MCF 10A (cell line): ENCODE measurements at places on chromosomes 7 and 10. TPM values are rescaled to one million over a fixed set of nuclear protein-coding genes. Genes with fewer than 3 reads are reported as not detected.

DNA sequence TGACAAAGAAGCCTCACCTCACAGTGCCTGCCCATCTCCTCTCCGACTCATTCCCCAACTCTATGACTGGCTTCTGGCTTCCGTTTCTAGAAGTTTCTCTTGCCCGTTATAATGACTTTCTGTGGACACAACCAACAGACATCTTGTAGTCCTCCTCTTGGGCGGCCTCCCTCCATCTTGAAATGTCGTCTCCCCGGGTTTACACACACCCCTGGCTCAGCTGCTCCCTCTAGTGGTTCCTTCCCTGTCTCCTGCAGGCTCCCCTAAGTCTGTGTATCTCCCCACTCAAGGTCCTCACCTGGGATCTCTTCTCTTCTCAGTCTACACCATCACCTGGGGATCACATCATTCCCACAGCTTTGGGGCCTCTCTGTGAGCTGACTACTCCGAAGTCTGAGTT lies 123.4 kb upstream of the NEBL start:
- DNase-seq, result peak; percentile 51

DNA sequence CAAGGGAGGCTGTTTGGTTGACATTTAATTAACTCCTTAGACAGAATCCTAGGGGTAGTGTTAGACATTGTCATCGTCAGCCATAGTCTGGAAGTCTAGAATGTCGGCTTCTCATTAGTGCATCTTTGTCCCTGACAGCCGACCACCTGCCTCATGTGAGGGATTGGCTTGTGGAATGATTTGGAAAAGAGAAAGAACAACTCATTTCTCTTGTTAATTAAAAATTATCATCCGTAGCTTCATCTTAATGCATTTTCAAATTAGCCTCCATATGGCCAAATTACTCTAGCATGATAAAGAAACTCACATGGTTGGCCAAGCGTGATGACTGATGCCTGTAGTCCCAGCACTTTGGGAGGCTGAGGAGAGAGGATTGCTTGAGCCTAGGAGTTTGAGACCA lies 97.7 kb upstream of the PARD3 start:
- no peak for DNase-seq

DNA sequence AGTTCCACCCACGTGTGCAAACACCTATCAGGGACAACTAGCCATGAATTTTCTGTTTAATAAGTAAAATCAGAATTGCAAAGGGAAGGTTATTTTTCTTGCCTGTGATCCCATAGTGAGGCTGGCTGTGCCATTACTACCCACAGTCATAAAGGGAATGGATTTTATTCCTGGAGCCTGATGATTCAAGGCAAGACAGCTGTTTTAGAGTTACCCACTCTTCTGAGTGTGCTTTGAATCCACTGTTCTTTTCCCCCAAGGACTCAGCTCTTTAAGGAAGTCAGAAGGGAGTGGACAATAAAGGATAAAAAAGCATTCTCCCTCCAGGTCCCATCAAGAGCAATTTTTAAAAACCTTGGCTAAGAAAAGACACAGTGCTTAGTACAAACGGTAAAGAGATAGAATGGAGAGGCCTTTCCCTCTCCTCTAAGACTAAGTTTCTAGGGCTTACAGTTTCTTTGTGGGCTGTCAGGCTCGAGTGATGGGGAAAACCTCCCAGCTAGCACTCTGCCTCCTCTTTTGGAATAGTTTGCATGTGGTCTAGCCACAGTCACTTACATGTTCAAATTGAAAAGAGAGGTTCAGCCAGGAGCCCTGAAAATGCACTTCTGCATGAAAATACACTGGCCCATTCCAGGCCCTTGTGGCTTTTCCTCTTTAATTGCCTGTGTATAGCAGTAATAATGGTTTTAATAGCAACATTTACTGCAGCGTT lies 5.1 kb upstream of the LRRC4 start:
- DNase-seq, result no peak

DNA sequence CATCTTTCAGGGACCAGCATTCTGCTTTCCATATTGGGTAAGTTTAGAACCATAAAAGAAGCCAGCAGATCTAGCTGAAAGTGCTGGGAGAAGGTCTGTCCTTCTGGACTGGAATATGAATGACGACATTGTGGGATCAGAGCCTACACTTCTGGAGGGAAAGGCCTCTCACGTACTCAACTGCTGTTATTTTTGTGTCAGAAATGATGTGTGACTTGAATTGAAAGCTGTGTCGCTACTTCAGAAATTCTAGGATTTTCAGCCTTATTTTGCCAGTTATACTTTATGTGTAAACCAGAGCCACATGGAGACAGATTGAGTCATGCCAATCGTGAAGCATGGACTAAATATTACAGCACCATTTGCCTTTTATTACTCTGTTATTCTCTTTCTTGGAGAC lies 231.0 kb downstream of the KIAA1217 start:
- DNase-seq, result no peak

DNA sequence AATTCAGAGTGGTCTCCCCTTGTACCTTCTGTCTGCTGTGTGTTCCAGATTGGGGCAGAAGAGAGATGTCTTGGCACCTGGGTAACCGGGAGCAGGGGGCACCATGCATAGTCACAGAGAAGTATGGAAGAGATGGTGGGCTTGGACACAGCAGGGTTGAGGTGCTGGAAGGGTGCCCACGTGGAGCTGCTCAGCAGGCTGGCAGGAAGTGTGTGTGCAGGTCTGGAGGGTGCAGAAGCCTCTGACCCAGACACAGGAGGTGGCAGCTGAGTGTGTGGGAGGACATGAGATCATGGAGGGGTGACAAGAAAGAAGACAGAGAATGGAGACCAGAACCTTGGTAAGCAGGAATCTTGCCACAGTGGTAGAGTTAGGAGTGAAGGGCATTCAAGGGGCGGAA lies 42.3 kb upstream of the DUSP5 start:
- DNase-seq, result no peak

DNA sequence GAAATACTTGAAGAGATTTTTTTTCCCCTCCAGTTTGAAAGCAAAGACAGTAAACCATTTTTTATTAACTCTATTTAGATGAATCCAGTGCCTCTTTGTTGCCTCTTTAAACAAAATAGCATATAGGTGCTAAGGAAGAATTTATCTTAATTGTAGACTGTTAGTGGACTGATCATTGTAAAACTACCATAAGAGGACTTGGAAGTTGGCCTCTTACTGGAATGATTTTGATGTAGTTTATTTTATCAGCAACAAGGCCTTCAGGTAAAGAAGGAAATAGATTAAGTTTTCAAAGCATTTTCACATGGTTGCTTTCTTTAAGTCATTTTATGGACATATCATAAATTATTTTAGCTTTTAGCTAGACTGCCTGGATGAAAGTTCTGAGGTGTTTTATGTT lies 53.2 kb downstream of the KLHDC10 start:
- no peak for DNase-seq

DNA sequence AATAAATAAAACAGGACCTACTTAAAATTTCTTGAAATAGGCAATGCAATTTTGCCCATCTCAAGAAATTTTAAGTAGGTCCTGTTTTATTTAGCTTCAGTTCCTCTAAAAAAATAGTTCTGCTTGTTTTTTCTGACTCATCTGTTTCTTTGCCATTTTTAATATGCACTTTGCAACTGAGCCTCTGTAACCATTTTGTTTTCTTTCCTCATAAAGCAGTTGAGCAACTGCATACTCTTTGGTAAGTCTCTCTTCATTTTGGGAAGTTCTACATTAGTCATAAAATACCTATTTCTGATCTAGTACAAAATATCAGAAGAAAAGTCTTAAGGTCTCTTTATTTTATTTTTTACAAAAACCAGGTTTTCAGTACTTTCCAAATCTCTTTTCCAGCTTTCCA lies 18.0 kb downstream of the TAS2R40 start:
- DNase-seq, result peak; percentile 68

DNA sequence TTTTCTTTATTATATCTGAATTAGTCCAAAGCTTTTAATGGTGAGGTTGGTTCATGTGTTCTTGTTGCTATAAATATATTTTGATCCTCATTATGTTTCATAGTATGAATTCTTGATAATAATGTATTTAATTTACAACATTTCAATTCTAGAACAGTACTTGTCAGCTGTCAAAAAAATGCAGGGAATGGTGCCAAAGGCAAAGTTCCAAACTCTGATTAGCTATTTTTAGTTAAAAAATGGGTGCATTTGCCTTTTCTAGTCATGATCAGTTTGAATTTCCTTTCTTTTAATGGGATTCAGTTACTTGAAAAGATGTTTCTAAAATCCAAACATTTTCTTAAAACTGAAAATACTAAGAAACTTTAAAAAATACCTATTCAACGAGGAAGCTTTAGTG lies 49.6 kb downstream of the ANKIB1 start:
- DNase-seq, result no peak

- no peak for DNase-seq
Measured at GRCh38 chr10:62183442-62183841, 85.2 kb downstream of the RTKN2 start.

DNA sequence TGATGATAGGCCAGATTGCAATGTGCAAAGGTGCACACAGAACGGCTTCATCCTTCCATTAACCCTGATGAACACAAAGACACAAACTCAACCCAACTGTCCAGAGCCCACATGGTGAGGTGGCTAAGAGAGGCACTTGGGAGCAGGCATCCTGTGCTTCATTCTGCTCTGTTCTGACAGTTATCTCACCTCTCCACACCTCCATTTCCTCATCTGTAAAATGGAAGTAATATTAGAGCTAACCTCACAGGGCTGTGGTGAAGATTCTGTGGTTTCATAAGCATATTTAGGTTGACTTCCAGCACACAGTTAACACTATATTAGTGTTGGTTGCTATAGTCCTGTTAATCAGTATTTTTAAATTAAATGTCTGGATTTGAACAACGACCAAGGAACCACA lies 126.3 kb downstream of the TAX1BP1 start:
- DNase-seq, result no peak

DNA sequence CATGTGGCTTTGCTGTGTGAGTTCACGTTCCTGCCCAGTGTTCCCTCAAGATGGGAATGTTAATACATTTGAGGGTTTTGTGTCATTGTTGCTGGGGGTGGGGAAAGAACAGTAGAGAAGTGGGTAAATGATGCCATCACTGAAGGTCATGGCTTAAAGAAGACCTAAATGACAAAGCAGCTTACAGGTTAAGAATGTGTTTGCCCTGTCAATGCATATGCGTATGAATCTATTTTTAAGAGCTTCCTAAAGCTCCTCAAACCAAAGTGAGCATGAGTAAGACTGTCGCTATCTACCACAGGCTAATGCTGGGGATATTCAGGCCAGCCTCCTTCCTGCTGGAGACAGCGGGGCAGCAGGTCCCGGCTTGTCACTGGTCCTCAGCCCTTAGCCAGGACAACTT lies 162.9 kb downstream of the CREB5 start:
- no peak for DNase-seq

GRCh38 chr7:131122394-131122793 lies 205.3 kb upstream of the MKLN1 start:
- DNase-seq, result no peak

- DNase-seq, result no peak
Measured at GRCh38 chr7:46960970-46961369, 620.9 kb downstream of the TNS3 start.

DNA sequence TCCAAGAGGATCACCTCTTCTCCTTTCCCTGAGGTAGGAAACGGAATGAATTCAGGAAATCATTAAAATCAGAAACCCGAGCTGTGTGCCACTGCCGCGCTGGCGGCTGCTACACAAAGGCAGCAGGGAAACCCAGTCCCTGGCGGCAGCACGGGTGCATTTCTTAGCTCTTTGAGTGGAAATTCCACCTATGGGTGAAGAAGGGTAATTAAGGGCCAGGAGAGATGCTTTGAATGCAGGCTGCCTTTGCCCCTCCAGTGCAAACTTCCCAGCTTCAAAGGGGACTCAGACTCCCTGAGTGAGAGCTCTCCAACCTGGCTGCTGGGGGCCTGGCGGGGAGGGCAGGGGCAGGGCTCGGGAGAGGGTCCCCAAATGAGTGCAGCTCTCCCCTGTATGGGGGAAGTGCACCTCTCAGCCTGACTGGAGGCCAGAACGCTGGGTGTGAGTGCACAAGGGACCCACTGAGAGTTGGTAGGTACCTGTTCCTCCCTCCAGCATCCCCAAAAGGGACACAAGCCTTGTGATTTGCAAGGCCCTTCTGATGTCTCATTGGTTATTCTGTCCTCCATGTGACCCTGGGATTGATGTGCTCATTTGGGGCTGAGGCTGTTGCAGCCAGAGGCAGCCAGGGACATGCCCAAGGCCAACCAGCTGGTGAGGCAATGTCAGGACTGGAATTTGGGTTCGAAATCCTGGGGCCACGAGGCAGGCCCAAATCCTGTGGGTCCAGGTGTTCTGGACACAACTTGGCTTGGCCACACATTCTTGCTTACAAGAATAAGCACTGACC lies 16.3 kb upstream of the ZMIZ1 start:
- no peak for DNase-seq

Gene AKR1C3
- 22.0 and 22.9 TPM in 2 replicates for total RNA-seq

Gene MSS51
- total RNA-seq, result 1.8 and 2.4 TPM in 2 replicates

Gene SFTPA1
- not detected in 2 replicates for total RNA-seq

Gene SLC29A3
- total RNA-seq, result 3.6 and 4.0 TPM in 2 replicates

Gene PVRIG
- total RNA-seq, result 0.74 TPM in 1 of 2 replicates, not detected in the other
